Right cardiac atrium (tissue), 5 donors: ENCODE measurements at places on chromosomes 7 and 10. TPM values are rescaled to one million over a fixed set of nuclear protein-coding genes. Genes with fewer than 3 reads are reported as not detected.

GRCh38 chr10:125811251-125811650, 11.8 kb downstream of the UROS start:
- no peak for DNase-seq

- DNase-seq, result no peak
Measured at GRCh38 chr10:131971591-131971990, 10.1 kb downstream of the BNIP3 start.

- DNase-seq, result no peak
Measured at GRCh38 chr10:12180221-12180974, 15.3 kb downstream of the NUDT5 start.

DNA sequence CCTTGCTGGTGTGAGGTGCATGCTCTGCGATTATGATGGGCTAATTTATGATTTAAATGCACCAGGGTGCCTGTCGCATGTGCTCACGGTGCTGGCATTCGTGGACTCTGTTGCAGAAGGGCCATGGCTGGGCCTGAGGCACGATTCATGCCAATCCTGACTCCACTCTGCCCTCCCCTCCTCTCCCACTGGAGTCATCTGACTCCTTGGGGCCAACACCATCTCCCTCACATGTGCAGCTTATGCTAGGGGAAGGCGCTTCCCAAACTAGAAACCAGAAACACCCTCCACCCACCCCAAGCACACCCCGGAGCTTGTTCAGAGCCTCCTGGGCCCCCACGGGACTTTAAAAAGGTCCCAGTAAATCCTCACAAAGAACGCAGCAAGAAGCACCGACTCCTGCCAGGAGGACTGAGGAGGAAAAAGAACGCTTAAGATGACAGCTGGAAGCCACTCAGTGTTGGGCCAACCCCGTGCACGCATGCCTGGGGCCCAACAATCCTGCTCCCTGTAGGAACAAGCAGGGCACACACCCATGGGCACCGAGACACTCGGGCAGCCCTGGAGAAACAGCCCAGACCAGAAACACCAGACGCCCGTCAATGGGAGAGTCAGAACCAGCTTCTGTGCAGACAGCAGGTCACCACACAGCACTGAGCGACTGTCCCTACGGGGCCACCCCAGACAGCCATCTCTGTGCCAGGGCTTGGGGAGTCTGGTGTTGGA, 14.1 kb downstream of the BRI3 start:
- DNase-seq, result no peak

- no peak for DNase-seq
Measured at GRCh38 chr7:158267742-158268435, 319.7 kb downstream of the PTPRN2 start.

The HBP1 gene
- total RNA-seq, result 64.7 TPM
